ENCODE measurements at places on chromosomes 4 and X.

DNA sequence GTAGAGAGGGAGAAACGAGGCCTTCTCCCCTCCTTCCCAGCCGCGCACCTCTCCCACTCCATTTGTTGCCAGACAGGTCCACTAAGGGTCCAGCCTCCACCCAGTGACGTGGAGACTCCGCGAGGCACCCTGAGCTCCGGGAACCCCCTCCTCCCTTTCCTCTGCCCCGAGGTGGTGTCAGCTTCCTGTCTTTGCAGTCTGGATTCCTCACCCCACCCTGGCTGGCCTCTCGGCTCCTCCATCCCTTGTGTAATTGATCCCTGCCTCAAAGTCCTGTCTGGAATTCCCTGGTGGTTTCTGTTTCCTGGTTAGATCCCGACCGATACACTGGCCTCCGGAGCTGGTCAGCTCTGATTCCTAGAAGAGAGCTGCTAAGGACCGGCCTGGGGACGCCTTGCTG lies 105.9 kb upstream of the SCOC start:
- no peak for DNase-seq

DNA sequence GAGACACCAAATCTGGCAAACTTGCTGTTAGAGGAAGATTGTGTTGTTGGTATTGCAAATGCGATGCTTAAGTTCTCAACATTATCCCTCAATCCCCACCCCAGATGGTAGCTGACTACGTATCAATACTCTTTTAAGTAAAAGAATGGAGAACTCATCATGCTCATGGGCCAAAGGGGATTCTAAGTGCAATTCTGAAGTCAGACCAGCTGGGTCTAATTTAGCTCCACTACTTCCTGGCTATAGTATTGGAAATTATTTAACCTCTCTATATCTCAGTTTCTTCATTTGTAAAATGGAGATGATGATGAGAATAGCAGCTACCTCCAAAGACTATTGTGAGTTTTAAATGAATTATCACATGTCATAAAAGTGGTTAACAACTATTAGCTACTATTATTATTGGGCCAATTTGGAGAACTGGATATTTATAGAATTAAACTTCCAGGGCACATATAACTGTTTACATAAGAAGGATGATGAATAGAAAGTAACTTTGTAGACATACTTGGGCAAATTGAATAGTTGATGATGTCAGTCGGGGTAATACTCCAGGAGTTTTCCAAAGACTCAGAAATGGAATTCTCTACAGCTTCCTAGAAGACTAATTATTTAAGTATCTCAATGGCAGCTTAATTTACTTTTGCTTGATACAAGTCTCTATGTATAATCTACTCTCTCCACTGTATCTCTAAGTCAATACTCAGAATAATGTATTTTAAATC lies 5.0 kb upstream of the SLAIN2 start:
- DNase-seq: no peak

DNA sequence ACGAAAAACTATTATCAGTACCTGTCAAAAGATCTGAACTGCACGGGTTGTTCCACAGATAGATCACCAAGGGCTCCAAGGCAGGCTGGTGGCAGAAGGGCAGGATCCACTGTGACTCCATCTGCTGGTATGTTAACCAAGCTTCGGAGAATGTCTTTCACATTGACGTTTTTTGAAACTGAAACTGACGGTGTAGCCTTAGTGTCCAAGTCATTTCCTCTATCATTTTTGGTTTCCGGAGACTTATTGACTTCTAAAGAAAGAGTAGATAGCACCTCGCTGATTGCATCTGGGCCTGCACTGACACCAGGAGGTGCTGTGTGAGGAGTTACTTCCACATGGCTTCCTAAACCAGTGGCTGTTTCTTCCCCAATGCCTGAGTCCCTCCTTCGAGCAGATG lies 186.9 kb downstream of the LRBA start:
- DNase-seq: peak; percentile 98

- no peak for DNase-seq
Observed at GRCh38 chr4:139511320-139511719, 44.7 kb downstream of the SETD7 start.

GRCh38 chr4:35604252-35604651 lies 640.1 kb downstream of the ARAP2 start:
- DNase-seq: no peak

DNA sequence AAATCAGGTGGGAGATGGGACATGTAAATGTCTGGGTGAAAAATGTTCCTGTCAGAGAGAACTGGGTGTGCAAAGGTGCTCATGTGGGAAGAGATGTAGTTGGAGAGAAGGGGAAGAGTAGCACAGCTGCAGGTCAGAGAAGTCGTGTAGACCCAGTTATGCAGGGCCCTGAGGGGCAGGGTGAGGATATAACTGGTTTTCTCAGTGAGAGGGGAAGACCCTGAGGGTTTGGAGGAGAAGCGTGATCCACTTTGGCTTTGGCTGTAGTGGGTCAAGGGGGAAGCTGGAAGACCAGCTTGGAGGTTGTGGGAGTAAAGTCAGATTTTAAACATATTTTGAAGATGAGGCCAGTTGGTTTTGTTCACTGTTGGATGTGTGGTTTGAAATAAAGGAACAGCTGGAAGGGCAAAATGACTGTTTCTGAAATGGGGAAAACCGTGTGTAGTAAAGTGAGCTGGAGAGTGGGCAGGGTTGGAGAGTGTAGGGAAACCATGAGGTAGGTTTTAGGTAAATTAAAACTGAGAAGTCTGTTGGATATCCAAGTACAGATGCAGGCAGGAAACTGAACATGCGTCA lies 44.2 kb downstream of the NAP1L5 start:
- DNase-seq: no peak

DNA sequence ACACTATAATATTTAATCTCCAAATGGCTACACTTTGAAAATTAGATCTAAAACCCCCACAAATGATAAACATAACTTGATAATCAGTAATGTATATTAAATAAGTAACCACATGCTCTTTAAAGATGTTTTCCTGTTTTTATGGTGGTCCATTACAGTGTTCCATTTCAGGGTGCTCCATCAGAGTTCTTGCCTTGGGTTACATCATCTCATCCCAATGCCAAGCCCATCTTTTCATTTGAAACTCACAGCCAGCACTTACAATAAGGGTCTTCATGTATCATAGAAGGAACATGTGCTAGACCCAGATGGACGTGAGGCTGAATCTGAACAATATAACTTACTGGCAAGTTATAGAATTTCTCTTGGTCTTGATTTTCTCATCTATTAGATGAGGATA lies 10.5 kb upstream of the PAQR3 start:
- no peak for DNase-seq

DNA sequence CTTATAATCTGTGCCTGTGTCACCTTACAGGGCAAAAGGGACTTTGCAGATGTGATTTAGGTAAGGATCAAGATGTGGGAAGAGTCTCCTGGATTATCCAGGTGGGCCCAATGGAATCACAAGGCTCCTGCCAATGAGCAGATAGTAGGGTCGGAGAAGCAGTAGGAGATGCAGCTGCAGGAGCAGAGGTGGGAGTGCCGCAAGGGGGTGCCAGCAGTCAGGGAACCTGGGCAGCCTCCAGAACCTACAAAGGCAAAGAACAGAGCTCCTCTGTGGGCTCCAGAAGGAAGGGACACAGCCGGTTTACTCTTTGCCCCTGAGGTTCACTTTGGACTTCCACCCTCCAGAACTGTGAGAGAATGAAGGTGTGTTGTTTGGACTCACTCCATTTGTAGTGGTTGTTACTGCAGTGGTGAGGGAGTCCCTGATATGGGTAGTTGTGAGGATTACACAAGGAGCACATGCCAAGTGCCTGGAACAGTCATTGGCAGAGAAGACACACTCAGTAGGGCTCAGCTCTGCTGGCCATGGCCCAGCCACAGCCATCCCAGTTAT lies 318.5 kb downstream of the EVC2 start:
- DNase-seq: no peak

GRCh38 chr4:78689261-78689660 lies 86.9 kb upstream of the BMP2K start:
- no peak for DNase-seq

- no peak for DNase-seq
Observed at GRCh38 chrX:136607236-136607635, 40.7 kb upstream of the CD40LG start.

GRCh38 chrX:128717635-128718578 lies 665.7 kb upstream of the ACTRT1 start:
- DNase-seq: no peak

- DNase-seq: no peak
Observed at GRCh38 chr4:103802766-103803165, 83.0 kb upstream of the TACR3 start.

DNA sequence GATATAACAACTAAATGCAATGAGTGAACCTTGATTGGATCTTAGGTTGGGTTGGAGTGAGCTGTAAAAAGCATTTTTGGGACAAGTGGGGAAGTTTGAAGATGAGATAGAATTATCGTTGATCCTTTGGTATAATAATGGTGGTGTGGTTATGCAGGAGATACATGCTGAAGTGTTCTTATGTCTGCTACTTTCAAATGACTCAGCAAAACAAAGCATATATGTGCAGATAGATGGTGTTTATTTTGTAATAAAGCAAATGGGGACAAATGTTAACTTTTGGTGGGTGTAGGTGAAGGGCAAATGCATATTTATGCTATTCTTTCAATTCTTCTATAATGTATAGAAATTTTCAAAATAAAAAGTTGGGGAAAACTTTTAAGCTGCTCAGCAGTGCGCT lies 26.2 kb downstream of the RP2 start:
- no peak for DNase-seq

DNA sequence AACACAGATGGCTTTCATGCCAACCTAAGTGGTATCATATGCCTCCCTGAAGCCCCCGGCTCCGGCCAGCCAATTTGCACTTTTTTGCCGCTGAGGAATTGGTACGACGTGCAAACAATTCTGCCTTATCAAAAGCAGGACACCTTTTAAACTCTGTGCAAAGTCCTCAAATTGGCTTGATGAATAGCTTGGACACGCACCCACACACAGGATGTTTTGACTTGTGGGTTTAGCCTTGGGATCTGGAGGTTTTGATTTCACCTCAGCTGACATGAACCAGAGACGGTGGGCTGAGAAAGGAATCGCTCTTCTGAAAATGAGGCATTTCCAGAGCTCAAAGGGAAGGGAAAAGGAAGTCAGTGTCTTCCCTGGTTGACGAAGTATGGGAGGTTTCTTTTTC lies 110.8 kb upstream of the SHOX start:
- DNase-seq: no peak

DNA sequence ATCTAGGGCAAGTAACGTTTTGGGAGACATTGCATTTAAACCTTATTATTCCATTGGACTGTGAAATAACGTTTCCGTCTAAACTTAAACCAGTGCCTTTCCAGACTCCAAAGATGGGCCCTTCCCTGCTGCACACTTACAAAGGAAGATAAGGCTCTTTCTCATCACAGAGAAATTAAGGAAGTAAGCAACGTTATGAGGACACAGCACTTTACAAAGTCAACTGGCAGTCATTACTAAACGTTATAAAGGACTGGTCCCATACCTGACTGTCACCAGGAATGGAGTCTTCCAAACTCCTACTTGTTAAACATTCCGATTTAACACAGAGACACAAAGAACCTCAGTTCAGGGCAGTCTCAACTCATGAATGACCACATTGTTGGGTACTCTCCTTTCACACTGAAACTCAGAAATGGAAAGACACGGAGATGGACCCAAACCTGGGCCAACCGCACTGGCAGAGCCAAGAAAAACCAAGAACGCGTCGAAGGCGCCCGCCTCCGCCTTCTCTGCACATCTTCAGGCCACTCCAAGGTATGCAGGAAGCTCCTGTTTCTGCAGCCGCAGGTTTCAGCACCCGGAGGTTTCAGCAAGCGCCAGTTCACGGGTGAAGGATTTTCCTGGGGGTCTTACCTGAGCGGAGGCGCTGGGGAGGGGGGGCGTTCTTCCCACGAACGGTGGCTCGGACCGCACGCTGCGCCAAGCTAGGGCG lies 670 bp downstream of the PAPSS1 start:
- DNase-seq: peak; percentile 45

- no peak for DNase-seq
Observed at GRCh38 chr4:10079912-10080588, 36.5 kb downstream of the WDR1 start.

DNA sequence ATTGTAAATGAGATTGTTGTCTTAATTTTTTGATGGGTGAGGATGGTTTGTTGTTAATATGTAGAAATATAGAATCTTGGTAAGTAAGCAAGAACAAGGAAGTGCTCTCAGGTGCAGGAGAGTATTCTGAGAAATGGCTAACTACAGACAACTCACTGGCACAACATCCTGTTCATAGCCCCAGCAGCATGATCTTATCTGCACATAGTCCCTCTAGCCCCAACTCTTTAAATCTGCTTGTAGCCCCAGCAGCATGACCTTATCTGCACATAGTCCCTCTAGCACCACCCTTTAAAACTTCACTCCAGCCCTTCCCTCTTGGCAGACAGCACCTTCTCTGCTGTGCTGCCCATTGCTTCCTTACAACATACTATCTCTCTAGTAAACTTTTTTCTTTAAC lies 1957.1 kb upstream of the ADGRL3 start:
- no peak for DNase-seq

DNA sequence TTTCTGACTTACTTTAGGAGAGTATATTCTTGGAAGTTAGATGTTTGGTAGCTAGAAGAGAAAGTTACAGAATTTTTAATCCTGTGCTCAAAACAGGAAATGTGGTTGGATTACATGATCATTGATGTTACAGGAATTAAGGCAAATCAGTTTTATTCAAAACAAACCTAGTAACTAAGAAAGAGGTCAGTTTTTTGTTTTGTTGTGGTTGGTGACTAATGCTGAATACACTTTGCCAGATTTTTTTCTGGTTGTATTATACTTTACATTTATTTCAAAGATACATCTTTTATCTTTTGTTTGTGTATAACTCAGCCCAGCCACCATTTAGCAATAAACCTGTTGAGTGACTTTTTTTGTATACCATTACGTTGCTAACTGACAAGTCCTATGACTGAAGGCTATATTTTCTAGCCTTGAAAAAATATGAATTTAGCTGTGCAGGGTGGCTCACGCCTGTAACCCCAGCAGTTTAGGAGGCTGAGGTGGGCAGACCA lies 116.7 kb downstream of the KLHL8 start:
- no peak for DNase-seq

DNA sequence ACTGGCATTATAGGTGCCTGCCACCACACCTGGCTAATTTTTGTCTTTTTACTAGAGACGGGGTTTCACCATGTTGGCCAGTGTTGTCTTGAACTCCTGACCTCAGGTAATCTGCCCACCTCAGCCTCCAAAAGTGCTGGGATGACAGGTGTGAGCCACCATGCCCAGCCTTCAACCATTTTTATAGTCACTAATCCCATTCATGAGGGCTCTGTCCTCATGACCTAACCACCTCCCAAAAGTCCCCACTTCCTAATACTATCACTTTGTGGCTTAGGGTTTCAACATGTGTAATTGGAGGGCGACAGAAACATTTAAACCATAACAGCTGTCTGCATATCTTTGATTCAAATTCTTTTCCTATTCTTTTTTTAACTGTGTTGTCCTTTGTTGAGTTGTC lies 229.6 kb upstream of the AGA start:
- no peak for DNase-seq

GRCh38 chr4:185138161-185138560 lies 4.9 kb upstream of the SLC25A4 start:
- DNase-seq: no peak

GRCh38 chr4:78592088-78592783 lies 40.7 kb downstream of the ANXA3 start:
- DNase-seq: no peak

- DNase-seq: no peak
Observed at GRCh38 chrX:18036394-18036793, 175.3 kb upstream of the RAI2 start.

GRCh38 chrX:21493226-21493830 lies 119.1 kb downstream of the CNKSR2 start:
- no peak for DNase-seq

- DNase-seq: no peak
Observed at GRCh38 chr4:151643564-151643963, 117.2 kb downstream of the GATB start.
